ENCODE measurements at places on chromosomes 2 and 18.
A peak's percentile ranks its signal among the peaks of the same experiment; 100 is the strongest.

- no peak for DNase-seq
Measured at GRCh38 chr2:95270541-95271081, 3.6 kb upstream of the PROM2 start.

DNA sequence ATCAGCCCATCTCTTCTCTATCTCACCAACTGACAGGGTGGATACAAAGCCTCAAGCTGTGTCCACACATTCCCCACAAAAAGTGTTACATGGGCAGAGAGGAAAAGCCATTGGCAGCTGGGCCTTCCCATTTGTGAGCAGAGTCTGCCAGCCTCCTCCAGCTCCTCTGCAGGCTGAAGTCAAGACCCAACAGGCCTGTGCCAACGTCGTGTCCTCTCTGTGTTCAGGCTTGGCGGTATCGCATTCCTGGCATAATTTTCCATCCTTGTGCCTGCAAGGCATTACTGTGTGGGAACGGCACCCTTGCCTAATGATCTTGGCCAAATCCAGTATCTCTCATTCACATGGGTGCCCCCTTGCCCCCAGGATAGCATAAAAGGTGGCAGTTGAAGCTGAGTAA lies 41.5 kb upstream of the APCDD1 start:
- DNase-seq = no peak

DNA sequence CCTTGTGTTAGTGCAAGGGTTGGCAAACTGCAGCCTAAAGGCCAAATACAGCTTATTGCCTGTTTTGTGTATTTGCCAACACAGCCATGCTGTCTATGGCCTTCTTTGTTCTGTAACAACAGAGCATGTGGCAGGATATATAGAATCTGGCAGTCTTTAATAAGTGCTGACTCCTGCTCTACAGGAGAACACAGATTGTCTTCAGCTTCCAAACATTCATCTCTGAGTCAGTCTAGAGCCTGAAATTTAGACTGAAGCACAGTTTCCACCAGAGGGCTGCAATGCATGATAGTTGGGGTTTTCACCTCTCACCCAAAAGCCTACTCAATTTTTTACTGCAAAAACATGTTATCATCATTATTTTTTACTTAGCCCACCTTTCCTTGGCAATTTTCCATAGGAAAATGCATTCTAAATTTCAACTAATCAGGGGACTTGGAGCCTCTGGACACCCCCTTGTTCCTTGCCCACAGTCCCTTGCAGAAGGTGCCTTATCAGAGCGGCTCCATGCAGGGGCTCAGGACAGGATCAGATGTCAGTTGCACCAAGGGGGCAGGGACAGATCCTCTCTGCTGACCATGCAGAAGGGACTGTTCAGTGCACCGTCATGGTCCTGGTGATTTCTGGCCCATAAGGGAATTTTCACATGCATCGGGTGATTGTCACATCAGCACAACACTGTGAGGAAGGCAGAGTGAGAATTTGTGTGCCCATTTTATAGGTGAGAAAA lies 12.4 kb downstream of the IL37 start:
- DNase-seq = no peak

GRCh38 chr2:4151521-4151920 lies 448.1 kb downstream of the DCDC2C start:
- DNase-seq = no peak

DNA sequence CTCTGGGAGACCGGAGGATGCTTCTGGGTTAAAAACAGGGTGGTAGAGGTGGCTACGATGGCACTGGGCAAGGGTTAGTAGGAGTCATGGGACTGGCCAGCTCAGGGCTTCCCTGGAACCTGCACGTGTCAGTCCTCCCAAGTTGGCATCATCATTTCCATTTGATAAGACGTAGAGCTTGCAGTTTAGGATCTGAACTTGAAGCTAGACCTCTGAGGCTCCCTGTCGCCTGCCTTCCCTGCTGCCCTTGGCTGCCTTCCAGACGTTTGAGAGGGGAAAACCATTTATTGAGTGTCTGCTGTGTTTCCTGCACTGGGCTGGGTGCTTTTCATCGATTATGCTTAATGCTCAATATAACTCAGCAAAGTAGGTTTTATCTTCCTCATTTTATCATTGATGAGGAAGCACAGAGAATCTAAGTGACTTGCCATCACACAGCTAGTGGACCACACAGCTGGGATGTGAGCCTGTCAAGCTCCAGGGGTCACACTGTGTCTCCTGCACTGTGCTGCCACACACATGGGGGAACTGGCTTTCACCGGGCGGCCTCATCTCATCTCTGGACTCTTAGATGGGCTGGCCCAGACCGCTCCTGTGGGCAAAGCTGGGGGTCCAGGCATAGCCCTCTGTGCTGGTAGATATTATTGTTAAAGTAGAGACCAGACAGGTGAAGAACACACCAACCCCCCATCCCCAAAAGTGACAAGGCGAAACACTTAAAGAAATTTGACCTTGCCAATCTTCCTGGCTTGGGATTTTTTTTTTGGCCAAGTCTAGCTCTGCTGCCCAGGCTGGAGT lies 7.8 kb downstream of the NT5DC4 start:
- no peak for DNase-seq

GRCh38 chr18:5771343-5771742 lies 124.0 kb downstream of the TMEM200C start:
- no peak for DNase-seq

DNA sequence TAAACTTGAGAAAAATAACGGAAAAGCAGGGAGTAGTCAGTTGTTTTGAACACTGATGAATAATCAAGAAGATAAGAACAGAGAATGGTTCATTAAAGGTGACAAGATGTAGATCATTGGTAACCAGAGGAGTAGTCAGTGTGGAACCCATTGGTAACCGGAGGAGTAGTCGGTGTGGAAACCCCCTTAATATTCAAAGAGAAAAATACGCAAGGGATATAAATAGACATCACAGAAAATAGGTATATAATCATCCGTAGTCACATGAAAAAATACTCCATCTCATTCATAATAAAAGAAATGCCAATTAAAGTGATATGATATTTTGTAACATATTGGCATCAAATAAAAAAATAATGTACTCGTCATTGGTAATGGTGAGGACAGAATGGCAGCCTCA lies 70.6 kb upstream of the EPAS1 start:
- DNase-seq = no peak

DNA sequence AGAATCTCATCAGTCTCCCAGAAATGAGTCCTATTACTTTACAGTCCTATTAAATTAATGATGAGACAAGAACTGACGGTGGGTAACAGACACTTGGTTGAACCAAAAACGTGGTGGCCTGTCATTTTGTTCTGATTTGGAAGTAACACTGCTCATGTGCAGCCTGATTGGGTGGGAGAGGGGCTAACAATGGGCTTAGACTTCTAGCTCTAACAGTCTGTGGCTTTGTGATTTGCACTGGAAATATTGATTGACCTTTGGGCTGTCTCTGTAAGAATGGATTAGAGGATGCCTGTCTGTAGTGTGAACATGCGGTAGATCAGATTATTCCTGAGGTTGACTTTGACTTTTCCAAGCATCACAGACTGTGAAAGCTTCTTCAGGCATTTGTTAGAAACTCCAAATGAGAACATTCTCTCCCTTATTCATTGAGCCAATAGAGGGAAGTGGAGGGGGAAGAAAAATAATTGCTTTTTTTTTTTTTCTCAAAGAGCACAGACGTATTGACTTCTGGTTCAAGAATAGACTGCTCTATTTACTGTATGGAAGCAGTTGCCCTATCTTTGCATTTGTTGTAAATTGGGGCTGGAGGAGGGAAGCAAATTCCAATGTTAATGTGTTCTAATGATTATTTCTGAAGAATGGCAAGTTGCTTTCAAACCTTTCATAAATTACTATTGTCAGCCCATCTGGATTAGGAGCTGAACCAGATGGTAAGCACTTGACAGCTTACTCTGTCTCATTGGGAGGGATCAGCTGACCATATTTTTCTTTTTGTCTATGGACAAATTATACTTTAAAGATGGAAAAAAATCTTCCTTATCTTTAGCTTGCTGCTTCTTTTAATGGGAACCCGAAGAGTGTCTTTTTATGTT lies 85.8 kb upstream of the TTN start:
- no peak for DNase-seq

GRCh38 chr2:42897358-42897757 lies 105.0 kb upstream of the HAAO start:
- no peak for DNase-seq

- no peak for DNase-seq
Measured at GRCh38 chr2:81195774-81196382, 891.3 kb upstream of the LRRTM1 start.

- no peak for DNase-seq
Measured at GRCh38 chr2:10030311-10030736, 13.0 kb upstream of the KLF11 start.

GRCh38 chr2:128512379-128513115 lies 193.9 kb upstream of the HS6ST1 start:
- DNase-seq = no peak

- no peak for DNase-seq
Measured at GRCh38 chr2:29492701-29493100, 377.5 kb downstream of the CLIP4 start.

- peak; percentile 29 for DNase-seq
Measured at GRCh38 chr2:25341011-25341727, 556 bp downstream of the DNMT3A start.

DNA sequence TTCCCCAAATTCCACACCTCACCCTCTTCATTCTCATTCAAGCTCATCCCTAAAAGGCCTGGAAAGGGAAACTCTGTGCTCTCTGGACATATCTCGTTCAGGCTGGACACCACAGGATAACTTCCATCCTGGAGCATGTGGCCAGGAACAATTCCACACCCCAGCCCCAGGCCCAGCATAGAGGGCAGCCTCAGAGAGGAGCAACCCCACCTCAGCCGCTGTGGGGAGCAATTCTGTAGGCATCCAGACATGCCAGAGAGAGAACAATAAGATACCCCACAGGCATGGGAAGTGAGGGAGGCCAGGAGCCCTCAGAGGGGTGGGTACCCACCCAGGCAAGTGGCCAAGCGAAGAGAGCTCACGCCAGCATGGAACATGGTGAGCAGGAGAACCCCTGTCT lies 143.4 kb downstream of the GFPT1 start:
- DNase-seq = no peak

DNA sequence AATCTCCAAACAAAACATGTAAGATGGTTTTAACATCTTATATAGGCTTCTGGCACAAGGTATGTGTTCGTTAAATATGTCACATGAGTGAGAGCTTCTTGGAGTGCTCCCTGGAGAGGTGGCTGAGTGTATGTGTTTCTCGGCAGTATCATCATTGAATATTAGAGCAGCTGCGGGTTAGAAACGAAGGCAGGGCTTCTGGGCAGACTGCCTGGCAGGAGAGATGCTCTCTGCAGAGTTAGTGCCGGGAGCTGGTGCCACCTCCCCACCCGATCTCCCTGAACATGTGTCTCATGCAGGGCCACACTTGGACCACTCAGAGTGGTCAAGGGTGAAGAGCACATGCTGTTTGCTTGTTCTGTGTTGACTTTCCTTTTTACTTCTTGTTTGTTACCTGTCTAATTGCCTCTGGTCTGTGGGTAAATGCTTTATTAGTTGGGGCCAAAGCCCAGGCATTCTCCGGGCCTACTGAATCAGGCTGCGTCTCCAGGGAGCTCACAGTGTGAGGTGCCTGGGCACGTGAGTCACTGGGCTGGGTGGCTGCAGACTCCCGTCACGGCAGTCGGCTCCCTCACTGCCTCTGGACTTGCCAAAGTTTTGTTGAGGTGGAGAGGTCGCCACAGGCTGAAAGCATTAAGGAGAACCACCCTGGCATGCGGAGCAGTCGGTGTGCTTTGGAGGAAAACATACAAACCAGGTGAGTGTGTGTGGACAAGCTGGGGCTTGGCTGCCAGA lies 246.6 kb downstream of the FHOD3 start:
- no peak for DNase-seq

- DNase-seq = no peak
Measured at GRCh38 chr18:57603871-57604270, 17.4 kb upstream of the FECH start.

DNA sequence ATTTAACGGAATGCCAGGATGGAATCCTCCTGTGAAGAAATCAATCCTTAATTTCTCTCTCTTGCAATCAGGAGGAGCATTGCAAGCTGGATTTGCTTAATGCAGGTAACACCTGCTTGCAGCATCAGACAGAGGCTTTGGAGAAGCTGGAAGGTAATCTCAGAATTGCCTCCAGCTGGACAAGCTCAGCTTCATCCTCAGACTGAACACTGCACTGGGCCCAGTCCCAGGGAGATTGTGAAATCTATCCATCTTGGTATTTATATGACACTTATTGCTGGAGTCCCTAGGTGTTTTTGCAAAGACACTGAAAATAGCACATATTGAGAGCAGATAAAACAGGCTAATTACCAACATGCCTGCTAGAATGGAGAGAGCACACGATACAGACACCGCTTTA lies 179.4 kb upstream of the SESTD1 start:
- no peak for DNase-seq

GRCh38 chr2:205169464-205169863 lies 512.8 kb upstream of the NRP2 start:
- DNase-seq = no peak

GRCh38 chr18:77894060-77894459 lies 644.4 kb downstream of the GALR1 start:
- no peak for DNase-seq

GRCh38 chr2:173427887-173428668 lies 73.4 kb downstream of the CDCA7 start:
- DNase-seq = no peak

- no peak for DNase-seq
Measured at GRCh38 chr2:121253021-121253673, 31.9 kb downstream of the TFCP2L1 start.

DNA sequence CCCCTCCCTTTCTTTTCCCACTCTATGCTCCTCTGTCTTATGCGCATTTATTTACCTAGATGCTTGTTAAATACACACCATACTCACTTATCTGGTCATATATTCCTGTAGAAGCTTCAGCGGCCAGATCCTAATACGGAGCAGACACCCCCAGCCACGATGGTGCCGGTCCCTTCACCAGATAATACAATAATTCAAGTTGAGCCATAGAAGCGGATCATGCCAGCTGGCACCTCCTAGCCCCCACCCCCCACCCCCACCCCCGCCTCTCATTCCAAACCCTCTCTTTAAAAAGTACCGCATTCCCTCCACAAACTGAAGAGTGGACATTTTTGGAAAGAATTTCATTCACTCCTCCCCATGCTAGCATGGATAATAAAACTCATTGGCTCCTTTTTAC lies 95.2 kb downstream of the BIN1 start:
- DNase-seq = no peak

GRCh38 chr18:25349926-25350487 lies 2.0 kb downstream of the ZNF521 start:
- DNase-seq = no peak

DNA sequence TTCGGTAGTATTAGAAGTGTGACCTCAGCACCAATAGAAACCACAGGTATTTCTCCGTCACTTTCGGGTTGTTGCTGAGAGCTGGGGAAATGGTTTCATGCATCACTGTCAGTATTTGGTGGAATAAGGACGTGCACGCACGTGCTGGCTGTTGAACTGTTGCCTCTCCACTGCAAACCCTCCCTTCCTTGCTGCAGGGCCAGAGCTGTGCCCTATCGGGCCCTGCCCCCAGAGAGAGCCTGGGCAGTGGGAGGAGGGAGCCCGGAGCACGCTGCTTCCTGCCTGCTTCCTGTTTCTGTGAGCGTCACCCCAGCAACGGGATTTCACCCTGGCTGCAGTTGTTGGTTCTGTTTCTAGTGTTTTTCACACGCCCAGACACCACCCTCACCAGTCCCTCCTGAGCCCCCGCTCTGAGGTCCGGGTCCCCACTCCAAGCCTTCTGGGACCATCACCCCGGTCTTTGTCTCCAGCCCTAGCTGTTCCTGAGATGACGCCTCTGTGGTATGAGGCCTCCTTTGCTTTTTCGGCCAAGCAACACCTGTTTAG lies 47.4 kb downstream of the LRRFIP1 start:
- no peak for DNase-seq

- DNase-seq = no peak
Measured at GRCh38 chr18:4672162-4672561, 217.1 kb upstream of the DLGAP1 start.
